ENCODE measurements at places on chromosomes 2 and 18. TPM values are rescaled to one million over a fixed set of nuclear protein-coding genes. Genes with fewer than 3 reads are reported as not detected.

DNA sequence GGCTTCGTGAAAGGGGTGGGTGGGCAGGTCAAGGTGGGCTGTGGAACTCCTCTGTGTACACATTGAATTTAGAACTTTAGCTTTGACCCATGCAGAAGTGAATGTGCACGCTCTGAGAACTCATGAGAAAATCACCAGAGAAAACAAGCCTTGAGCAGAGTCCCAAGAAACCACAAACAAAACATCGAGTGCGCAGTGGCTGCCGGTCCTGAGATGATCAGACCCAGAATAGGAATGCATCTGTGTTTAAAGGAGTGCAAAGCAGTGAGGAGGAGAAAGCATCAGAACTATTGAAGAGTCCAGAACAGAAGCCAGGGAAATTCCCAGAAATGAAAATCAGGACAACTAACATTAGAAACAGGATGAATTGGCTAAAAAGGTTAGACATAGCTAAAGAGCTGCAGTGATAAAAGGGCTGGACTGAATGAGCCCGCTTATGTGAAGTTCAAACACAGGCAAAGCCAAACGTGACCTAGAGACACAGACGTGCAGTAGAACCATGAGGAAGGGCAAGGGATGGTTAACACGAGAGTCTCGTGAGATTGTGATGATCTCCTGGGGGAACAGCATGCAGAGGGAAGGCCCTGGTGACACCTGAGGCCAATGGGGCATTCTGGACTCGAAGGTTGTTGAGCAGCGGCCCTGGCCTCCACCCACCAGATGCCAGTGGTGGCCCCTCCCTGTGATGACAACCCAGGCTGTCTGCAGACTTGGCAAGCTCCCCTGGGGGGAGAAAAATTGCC, 16.4 kb upstream of the TXNL4A start:
- no peak for DNase-seq

GRCh38 chr2:218317303-218317630, 25.0 kb upstream of the TMBIM1 start:
- DNase-seq = no peak

DNA sequence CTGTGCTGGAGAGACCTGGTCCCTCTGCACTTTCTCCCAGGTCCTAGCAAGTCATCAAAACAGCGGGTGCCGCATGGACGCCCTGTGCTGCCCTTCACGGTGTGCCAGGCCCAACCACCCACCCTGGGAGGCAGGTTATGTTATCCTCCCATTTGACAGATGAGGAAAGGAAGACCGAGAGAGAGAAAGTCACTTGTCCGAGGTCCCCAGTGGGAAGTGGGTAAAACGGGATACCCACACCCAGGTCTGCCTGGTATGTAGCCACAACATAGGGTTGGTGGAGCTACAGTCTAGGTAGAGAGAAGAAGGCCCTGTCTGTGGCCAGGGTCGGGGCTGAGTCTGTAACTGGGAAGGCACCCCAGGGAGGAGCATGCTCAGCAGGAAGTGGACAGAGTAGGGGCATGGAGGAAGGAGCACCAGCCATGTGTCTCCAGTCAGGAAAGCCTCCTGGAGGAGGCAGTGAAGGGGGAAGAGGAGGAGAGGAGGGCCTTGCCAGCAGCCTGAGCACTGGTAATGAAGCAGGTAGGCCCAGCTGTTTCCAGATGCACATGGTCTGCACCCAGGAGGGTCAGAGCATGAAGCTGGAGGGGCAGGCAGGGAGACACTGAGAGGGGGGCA, 98.4 kb downstream of the ZFP36L2 start:
- DNase-seq = no peak

- no peak for DNase-seq
These were observed 8.1 kb upstream of the RAB17 start for GRCh38 chr2:237598468-237599208.

- no peak for DNase-seq
These were observed 29.6 kb upstream of the ZCCHC2 start for GRCh38 chr18:62493033-62493862.

- no peak for DNase-seq
These were observed 288.2 kb upstream of the ST6GAL2 start for GRCh38 chr2:107174171-107174570.

DNA sequence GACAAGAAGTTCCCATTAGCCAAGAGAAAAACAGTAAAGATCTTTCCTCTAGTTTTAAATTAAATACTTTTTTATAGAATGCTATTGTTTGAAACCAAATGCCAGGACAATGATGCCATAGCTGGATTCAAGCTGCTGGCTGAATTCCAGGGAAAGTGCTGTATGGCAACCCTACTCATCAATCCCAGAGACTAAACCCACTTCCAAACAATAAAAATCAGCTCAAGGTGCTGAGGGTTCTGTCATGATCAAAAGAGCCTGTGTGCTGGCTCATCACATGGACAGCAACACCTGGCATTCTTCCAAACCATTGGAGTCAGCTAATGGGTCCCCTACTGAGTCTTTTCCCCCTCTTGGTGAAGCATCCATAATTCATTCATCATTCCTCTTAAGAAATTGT, 53.7 kb upstream of the PARD3B start:
- no peak for DNase-seq

DNA sequence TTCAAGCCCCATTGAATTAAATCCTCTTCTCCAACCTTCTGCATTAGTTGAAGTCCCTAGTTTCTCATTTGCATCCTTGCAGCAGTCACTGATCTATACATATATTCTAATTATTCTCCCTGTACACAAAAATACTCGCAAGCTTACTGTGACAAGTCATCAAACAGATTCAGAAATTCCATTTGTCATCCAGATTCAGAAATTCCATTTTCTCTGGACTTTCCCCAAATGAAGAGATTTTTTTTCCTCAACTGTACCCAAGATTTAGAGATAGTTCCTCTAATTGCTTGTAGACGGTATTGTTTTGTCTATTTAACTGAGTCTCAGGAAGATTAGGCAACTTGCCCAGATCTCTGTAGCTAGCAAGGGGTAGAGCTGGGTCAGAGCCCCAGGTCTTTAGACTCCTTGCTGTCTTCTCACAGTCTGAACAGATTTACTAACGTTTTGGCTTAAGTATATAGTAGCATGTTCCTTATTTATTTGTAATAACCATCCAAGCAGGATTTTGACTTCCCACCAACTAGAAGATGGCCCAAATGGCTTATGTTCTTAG, 34.2 kb downstream of the RAB12 start:
- DNase-seq = no peak

DNA sequence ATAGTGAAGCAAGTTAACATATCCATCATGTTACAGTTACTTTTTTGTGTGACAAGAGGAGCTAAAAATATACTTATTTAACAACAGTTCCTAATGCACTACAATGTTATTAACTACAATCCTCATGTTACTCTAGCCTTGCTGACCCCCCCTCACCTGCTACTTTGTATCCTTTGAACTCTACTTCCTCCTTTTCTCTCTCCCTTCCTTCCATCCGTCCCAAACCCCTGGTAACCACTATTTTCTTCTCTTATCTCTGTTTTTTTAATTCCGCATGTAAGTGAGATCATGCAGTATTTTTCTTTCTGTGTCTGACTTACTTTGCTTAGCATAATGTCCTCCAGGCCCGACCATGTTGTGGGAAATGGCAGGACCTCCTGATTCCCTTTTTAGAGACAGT, 59.4 kb downstream of the NPAS2 start:
- no peak for DNase-seq

GRCh38 chr2:188993247-188993646, 19.1 kb downstream of the COL3A1 start:
- no peak for DNase-seq

DNA sequence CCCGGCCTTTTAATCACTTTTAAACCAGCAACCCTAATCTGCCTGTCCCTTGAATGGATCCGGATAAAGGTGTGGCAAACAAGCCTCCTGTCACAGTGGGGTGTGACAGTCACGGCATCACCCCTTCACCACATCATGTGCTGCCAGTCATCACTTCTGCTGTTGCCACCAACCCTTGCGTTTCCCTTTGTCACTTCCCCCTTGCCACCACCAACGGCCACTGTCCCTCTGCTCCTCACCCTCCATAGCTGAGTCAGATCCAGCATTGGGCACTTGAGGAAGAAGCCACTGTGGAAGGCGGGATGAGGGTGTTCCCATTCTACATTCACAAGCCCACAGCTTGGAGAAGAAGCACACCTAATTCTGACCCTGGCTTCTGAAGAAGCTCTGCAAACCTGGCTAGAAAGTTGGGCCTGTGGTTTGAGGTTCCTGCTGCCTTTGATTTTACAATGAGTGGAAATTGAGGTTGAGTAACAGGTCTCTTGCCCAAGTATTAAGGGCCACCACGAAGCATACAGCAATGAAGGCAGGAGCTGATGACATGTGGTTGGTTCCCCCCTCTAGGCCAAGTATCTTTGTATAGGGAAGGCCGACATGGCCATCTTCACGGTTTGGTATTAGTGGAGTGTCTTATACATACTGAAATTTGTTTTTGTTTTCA, 22.9 kb upstream of the DARS1 start:
- peak; percentile 84 for DNase-seq

DNA sequence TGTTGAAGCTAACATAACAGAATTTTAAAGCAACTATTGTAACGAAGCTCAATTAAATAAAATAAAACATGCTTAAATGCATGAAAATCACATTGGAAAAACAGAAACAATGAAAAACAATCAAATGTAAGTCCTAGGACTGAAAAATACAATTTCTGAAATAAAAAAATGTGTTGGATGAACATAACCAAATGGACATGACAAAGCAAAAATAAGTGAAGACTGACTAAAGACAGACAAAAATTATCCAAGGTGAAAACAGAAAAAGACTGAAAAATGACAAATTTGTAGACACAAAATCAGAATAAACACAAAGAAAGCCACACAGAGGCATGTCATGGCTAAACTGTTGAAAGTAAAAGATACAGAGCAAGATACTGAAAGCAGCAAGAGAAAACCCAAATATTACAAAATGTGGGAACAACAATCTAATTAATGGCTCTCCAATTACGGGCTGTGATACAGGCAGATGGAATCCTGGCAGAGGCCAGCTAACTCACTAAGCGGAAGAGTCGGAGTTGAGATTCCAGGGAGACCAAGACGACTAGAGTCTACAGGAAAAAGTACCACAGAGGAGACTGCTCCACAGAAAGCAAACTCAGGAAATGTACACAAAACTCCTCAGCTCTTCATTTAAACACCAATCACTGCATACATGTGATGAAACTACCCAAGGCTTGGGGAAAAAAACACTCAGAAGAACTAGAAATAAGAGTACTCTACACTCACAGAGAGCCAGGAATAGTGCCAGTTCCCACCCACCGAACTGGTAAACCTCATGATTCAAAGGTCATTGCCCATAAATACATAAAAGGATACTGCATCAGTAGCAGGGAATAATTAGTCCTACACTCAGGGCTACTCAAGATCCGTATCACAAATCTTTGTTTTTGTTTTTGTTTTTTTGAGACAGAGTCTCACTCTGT, 83.6 kb downstream of the ATAD2B start:
- DNase-seq = no peak

- peak; percentile 52 for DNase-seq
These were observed 9.0 kb upstream of the DSEL start for GRCh38 chr18:67525328-67526099.

GRCh38 chr2:210180477-210180876, 9.3 kb upstream of the KANSL1L start:
- no peak for DNase-seq

- DNase-seq = no peak
These were observed 147.2 kb downstream of the SMAD7 start for GRCh38 chr18:48803518-48803917.

- no peak for DNase-seq
These were observed 2.3 kb downstream of the SFXN5 start for GRCh38 chr2:73069041-73069854.

DNA sequence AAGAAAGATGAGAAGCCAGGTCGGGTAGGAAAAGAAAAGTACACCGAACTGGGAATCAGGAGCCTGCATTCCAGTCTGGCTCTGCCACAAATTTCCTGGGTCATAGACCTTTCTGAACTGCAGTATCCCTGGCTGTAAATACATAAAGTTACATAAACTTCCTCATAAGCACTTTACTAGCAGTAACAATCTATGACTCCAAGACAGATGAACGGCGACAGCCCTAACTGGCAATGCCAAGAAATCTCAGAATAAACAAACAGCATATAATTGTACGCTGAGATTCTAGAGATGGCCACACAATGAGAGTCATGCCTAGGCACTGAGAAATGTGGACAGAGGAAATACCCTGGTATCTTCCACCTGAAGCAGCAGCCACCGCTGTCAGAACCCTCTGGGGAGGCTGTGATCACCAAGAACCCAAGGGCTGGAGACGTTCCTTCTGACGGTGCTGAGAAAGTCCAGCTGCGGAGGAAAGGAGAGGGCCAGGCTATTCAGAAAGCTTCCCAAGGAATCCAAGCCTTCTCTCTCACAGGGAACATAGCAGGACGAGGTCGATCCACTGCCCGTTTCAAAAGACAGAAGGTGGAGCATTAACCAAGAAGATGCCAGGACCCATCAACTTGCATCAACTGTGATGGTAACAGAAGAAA, 89.3 kb upstream of the SLC66A3 start:
- no peak for DNase-seq

DNA sequence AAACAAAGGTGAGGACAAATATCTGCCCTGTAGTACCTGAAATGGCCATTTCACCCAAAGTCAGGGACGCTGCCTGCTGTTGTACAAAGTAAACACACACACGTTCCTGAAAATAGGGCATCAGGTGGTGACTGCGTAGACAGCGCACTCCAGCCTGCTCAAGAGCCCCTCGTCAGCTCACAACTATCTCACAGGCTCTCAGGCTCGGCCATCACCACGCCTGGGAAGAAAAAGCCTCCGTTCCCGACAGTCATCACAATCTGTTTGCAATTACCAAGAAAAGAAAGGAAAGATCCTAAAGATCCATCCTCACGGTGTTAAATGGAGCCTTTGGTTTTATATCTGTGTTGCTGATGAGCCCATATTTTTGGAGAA, 230.2 kb downstream of the ZNF516 start:
- DNase-seq = no peak

GRCh38 chr2:75309596-75310463, 110.5 kb upstream of the TACR1 start:
- no peak for DNase-seq

DNA sequence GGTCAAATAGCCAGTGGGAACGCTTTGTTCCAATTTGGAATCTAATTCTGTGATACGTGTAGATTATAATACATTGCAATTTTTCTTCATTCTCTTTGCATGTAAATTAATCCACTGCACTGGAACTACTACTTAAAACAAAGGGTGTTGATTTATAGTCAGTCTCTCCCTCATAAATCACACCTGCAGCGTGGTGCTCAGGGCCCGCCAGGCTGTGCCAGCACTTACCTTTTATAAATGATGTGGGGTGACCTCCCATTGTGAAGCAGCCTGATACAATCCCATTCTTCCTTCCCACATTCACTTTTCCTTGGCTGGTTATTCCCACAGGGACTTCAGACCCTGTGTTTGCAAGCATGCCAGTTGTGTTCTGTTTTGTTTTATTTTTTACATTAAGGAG, 302.3 kb upstream of the ID2 start:
- no peak for DNase-seq

- DNase-seq = no peak
These were observed 33.8 kb downstream of the NPC1 start for GRCh38 chr18:23552505-23552904.

Gene SLC40A1
- total RNA-seq = 51.0 TPM

Gene INO80D
- total RNA-seq = 12.6 TPM

Gene VSNL1
- 10.4 TPM for total RNA-seq

Gene ARHGAP25
- 9.4 TPM for total RNA-seq

Gene SLC11A1
- total RNA-seq = 5.4 TPM

Gene GPR17
- 0.16 TPM for total RNA-seq

Gene C2orf66
- not detected for total RNA-seq
